Bronchus fibroblast of lung (primary cell): ENCODE measurements at places on chromosomes 16 and 17. TPM values are rescaled to one million over a fixed set of nuclear protein-coding genes. Genes with fewer than 3 reads are reported as not detected.

TBC1D3H gene
- not detected in 2 replicates for total RNA-seq

PYY gene
- total RNA-seq = 0.45 and 0.50 TPM in 2 replicates

RETREG3 gene
- 33.3 and 38.8 TPM in 2 replicates for total RNA-seq

CCDC78 gene
- total RNA-seq = 0.67 and 1.5 TPM in 2 replicates

AOC2 gene
- 0.34 and 0.74 TPM in 2 replicates for total RNA-seq

KCNH6 gene
- not detected in 2 replicates for total RNA-seq

CD79B gene
- total RNA-seq = not detected in 2 replicates

VASN gene
- total RNA-seq = 69.6 and 76.8 TPM in 2 replicates

SLC5A11 gene
- not detected in 2 replicates for total RNA-seq

KRT33B gene
- not detected in 2 replicates for total RNA-seq

KRT24 gene
- total RNA-seq = not detected in 2 replicates

NACA2 gene
- not detected in 2 replicates for total RNA-seq

CHST4 gene
- under 0.01 TPM in 1 of 2 replicates, not detected in the other for total RNA-seq

HEATR9 gene
- total RNA-seq = not detected in 2 replicates

ACAP1 gene
- 0.50 and 1.2 TPM in 2 replicates for total RNA-seq

LLGL1 gene
- 49.1 and 54.1 TPM in 2 replicates for total RNA-seq

PRR15L gene
- total RNA-seq = not detected in 2 replicates

CACNG3 gene
- total RNA-seq = not detected in 2 replicates

GPRC5C gene
- total RNA-seq = 1.3 and 1.6 TPM in 2 replicates

UMOD gene
- not detected in 2 replicates for total RNA-seq

NT5M gene
- total RNA-seq = 1.2 and 2.5 TPM in 2 replicates

BANP gene
- 14.1 and 16.6 TPM in 2 replicates for total RNA-seq

ITGAL gene
- total RNA-seq = not detected in 2 replicates

TP53TG3C gene
- not detected in 2 replicates for total RNA-seq

SLFN13 gene
- total RNA-seq = 3.9 and 4.2 TPM in 2 replicates

P2RX1 gene
- under 0.01 TPM in 1 of 2 replicates, not detected in the other for total RNA-seq

MPG gene
- 166 and 188 TPM in 2 replicates for total RNA-seq

ARSG gene
- 2.9 and 3.0 TPM in 2 replicates for total RNA-seq

TBC1D3L gene
- 1.6 and 2.0 TPM in 2 replicates for total RNA-seq

FBXW10 gene
- total RNA-seq = not detected in 2 replicates

MRPS23 gene
- 18.3 and 21.6 TPM in 2 replicates for total RNA-seq

CCL8 gene
- total RNA-seq = not detected in 2 replicates

CES5A gene
- not detected in 2 replicates for total RNA-seq

COIL gene
- total RNA-seq = 10.3 and 11.6 TPM in 2 replicates

TEX19 gene
- not detected in 2 replicates for total RNA-seq

SLFN12 gene
- 9.4 and 11.6 TPM in 2 replicates for total RNA-seq

OTOA gene
- under 0.01 and 0.17 TPM in 2 replicates for total RNA-seq

SALL1 gene
- 0.17 and 0.30 TPM in 2 replicates for total RNA-seq

NPIPB2 gene
- 1.5 and 2.5 TPM in 2 replicates for total RNA-seq

TEKT1 gene
- not detected in 2 replicates for total RNA-seq

ITGB4 gene
- under 0.01 and 0.30 TPM in 2 replicates for total RNA-seq

DPEP1 gene
- 0.15 and 0.34 TPM in 2 replicates for total RNA-seq

KRTAP4-3 gene
- not detected in 2 replicates for total RNA-seq

ASB16 gene
- total RNA-seq = under 0.01 TPM in 1 of 2 replicates, not detected in the other

ELP5 gene
- 37.8 and 40.9 TPM in 2 replicates for total RNA-seq

PPP1R1B gene
- 0.45 TPM in 1 of 2 replicates, not detected in the other for total RNA-seq

KAT8 gene
- total RNA-seq = 40.9 and 41.2 TPM in 2 replicates
